ENCODE measurements at places on chromosomes 5 and 9. TPM values are rescaled to one million over a fixed set of nuclear protein-coding genes. Genes with fewer than 3 reads are reported as not detected.

IFNK gene
- not detected for polyA plus RNA-seq

SLC6A19 gene
- not detected for polyA plus RNA-seq

MCTP1 gene
- 8.5 TPM for polyA plus RNA-seq

CDKN2A gene
- polyA plus RNA-seq: 28.8 TPM

EGFLAM gene
- not detected for polyA plus RNA-seq

ELAVL2 gene
- 14.0 TPM for polyA plus RNA-seq

POU5F2 gene
- 0.14 TPM for polyA plus RNA-seq

ARID3C gene
- not detected for polyA plus RNA-seq

AK8 gene
- polyA plus RNA-seq: 0.77 TPM

TNFSF15 gene
- polyA plus RNA-seq: not detected

TRIO gene
- 40.3 TPM for polyA plus RNA-seq

CCL27 gene
- 0.66 TPM for polyA plus RNA-seq

SEMA6A gene
- polyA plus RNA-seq: 2.7 TPM

STKLD1 gene
- not detected for polyA plus RNA-seq

SLC25A48 gene
- not detected for polyA plus RNA-seq

LCN2 gene
- not detected for polyA plus RNA-seq

TMEM267 gene
- 41.0 TPM for polyA plus RNA-seq

PFN3 gene
- not detected for polyA plus RNA-seq

C7 gene
- polyA plus RNA-seq: 0.28 TPM

GGTA1 gene
- not detected for polyA plus RNA-seq
